ENCODE measurements at places on chromosomes 2 and 18.

GRCh38 chr2:80573950-80574349 is 269.4 kb upstream of the LRRTM1 start:
- DNase-seq, result no peak

GRCh38 chr2:73210019-73210418 is 4.0 kb upstream of the SMYD5 start:
- no peak for DNase-seq

GRCh38 chr2:229937537-229937936 is 15.2 kb downstream of the FBXO36 start:
- no peak for DNase-seq

GRCh38 chr18:53553030-53553429 is 671.4 kb downstream of the MBD2 start:
- no peak for DNase-seq

DNA sequence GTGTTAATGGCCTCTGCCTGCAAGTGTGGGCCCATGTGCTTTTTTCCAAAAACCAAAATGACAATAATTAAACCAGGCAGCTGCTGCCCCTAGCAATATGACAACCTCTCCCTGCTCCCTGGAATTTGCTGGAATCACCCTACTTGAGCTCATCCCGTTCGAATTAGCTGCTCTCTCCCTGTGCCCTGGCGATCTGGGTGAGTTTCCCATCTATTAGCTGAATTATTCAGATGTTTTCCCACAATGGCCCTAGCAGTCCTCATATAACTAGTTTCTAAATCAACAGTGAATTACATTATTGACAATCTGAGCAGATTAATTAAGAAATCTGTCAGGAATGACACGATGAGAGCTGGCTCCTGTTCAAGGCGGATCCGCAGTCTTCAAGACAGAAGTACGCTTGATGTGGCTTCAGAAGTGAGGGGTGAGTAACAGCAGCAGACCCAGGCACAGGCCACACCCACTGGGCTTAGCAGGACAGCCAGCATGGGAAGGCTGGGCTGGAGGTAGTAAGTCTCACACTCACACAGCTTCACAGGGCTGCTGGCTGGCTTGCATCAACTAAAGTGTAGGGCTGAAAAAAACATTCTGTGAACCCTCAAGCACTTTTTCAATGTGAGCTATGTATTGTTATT is 366.2 kb upstream of the ID2 start:
- no peak for DNase-seq

DNA sequence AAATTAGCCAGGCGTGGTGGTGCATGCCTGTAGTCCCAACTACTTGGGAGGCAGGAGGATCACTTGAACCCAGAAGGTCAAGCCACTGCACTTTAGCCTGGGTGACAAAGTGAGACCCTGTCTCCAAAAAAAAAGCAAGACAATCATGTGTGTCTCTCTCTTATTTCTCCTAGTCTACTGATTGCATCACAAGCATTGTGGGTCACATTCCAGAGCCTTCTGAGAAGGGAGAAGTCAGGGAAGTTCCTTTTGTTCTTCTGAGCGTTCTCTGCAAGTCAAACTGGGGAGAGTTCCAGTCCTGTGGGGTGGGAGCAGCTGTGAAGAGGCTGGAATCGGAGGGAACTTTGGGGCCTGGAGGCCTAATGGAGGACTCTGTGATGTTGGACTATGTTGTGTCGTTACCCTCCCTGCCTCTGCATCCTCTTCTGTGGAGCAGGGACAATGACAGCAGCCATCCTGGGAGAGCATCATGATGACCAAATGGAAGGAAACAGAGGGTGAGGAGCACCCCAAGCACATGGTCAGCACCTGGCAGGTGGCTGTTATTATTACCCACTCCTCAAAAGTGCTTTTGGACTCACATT is 115.4 kb downstream of the MRO start:
- DNase-seq, result no peak

DNA sequence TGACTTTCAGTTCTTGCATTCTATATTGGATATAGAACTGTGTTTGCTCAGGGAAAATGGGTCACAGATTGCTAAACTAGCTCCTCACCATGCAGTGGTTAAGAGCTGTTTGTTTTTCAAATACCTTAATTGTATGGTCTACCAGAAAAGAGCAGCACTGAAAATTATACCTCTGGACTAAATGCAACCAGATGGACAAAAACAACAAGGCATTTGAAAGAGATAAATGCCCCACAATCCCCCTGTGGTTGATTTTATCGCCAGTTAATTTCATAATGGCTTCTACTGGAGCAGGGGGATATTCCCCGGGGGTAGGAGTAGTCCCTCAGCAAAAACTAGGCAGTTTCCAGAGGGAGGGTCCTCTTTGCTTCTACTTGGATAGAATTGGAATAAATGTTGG is 267.9 kb upstream of the TNP1 start:
- DNase-seq, result no peak

All from NCI-H2029 treated with DMSO at 0.1 percent for 48 hours (cell line).